ENCODE measurements at places on chromosomes 16 and 17.

DNA sequence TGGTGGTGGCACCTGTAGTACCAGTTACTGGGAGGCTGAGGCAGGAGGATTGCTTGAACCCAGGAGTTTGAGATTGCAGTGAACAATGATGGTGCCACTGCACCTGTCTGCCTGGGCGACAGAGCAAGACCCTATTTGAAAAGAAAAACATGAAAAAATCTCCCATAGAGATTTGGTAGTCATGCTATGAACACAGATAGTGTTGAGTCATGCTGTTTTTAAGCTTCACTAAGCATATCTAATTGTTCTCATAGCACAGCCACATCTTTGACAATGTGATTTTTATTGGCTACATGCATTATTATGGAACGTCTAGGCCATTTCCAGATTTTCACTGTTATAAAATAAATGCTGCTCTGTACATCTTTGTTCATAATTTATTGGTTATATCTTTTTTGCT lies 6.0 kb downstream of the IL34 start:
- DNase-seq: no peak

GRCh38 chr17:41895617-41896016 lies 23.1 kb downstream of the ACLY start:
- no peak for DNase-seq

DNA sequence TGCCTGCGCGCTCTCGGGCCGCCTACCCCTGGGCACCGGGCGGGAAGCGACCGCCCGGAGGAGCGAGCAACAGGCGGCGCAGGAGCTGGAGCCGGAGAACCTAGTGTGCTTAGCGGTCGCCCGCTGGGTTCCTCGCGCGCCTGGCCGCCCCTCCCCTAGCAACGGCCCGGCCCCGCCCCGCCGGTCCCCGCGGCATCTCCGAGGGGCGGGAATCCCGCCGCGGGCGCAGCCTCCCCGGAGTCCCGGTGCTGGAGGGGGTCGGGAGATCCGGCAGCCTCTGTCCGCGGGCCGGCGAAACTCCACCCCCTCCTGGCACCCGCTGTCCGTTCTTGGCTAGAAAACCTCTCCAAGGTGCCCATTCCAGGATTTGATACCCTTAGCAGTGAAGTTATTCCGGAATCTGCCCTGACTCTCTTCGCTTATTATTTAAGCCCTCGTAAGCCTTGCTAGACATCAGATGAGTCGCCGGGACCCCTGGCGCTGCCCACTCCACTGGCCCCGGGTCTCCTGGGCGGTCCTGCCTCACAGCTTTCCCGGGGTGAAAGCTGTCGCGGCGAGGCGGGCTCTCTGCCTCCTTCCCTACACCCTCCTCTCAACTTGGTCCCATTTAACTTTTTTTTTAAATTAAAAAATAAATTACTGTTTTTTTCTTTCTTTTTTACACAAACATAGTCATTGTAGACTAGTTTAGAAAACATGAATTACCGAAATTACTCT lies at the start of gene RPRML:
TSS of gene RPRML (minus strand) at position 107 of the 717 bp plus-strand sequence. CDS start 246 bp downstream, outside the sequence.
- peak; percentile 26 for DNase-seq

DNA sequence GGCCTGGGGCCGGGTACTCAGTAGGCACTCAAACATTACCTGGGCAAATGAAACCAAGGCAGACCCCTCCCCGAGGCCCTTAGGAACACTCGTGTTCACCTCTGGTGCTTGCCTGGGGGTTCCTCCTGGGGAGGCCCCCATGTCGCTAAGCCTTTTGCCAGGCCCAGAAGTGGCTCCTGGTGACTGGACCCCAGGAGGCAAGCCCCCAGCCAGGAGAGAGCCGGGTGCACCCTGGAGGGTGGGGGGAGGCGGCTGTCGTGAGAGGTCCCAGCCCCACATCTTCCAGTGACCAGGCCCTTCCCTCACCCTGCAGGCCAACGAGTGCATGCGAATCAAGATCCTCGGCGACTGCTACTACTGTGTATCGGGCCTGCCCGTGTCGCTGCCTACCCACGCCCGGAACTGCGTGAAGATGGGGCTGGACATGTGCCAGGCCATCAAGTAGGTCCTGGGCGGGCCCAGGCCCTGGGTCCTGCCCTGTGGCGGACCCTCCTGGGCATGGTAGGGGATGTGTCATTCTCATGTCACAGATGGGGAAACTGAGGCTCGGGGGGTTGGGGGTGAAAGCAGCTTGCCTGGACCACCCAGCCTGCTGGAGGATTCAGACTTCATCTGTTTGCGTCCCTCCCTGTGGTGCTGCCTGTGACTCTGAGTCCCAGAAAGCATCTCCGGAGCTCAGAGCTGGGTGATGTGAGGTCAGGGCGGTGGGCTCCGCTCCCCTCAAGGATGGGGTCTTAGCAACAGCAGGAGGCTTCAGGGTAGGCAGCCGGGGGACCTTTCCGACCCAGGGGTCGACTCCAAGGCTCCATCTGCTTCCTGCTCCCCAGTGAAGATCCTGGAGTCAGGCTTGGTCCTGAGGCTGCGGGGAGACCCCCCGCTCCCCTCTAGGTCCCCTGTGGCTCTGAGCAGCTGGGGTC lies 32.5 kb downstream of the ADCY7 start:
- DNase-seq: no peak

DNA sequence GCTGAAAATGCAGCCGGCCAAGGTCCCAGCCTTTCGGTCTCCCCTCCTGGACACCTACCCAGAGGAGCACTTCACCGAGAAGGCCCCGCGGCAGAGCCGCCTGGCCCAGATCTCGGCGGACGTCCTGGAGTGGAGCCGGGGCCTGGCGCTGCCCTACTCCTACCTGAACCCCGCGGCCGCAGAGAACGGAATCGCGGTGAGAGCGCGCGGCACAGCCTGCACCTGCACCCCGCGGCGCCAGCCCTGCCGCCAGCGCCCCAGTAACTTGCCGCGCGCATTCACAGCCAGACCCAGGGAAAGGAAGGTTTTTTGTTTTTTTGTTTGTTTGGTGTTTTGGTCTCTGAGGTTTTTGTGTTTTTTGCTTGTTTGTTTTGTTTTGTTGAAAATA lies 15.2 kb downstream of the ALOX12B start:
- DNase-seq: no peak

Data from cerebellum (tissue), 4 donors.